Smooth muscle cell of the pulmonary artery (primary cell): ENCODE measurements at places on chromosomes 6 and 20. TPM values are rescaled to one million over a fixed set of nuclear protein-coding genes. Genes with fewer than 3 reads are reported as not detected.

Gene MCUR1
- 8.5 and 11.3 TPM in 2 replicates for total RNA-seq

Gene STMND1
- total RNA-seq, result not detected in 2 replicates

Gene XKR7
- total RNA-seq, result under 0.01 TPM in 1 of 2 replicates, not detected in the other

Gene NHLRC1
- 2.6 and 2.9 TPM in 2 replicates for total RNA-seq

Gene MAD2L1BP
- 12.5 and 13.9 TPM in 2 replicates for total RNA-seq

Gene OVOL2
- not detected in 2 replicates for total RNA-seq

Gene PLN
- 4.9 and 17.5 TPM in 2 replicates for total RNA-seq

Gene MTFR2
- 0.33 and 0.46 TPM in 2 replicates for total RNA-seq

Gene HLA-DMA
- total RNA-seq, result 3.3 and 8.5 TPM in 2 replicates
